ENCODE measurements at places on chromosomes 7 and 10. TPM values are rescaled to one million over a fixed set of nuclear protein-coding genes. Genes with fewer than 3 reads are reported as not detected.

ATAD1 gene
- total RNA-seq = 38.9 TPM

CTAGE4 gene
- total RNA-seq = not detected

TDRD1 gene
- not detected for total RNA-seq

MUC12 gene
- total RNA-seq = 20.6 TPM

TBATA gene
- not detected for total RNA-seq
